ENCODE measurements at places on chromosomes 5 and 9. TPM values are rescaled to one million over a fixed set of nuclear protein-coding genes. Genes with fewer than 3 reads are reported as not detected.
A peak's percentile ranks its signal among the peaks of the same experiment; 100 is the strongest.

GRCh38 chr9:91833878-91834255 lies 116.2 kb downstream of the ROR2 start:
- no peak for DNase-seq

GRCh38 chr9:94817291-94818177 lies 91.0 kb downstream of the AOPEP start:
- no peak for DNase-seq

DNA sequence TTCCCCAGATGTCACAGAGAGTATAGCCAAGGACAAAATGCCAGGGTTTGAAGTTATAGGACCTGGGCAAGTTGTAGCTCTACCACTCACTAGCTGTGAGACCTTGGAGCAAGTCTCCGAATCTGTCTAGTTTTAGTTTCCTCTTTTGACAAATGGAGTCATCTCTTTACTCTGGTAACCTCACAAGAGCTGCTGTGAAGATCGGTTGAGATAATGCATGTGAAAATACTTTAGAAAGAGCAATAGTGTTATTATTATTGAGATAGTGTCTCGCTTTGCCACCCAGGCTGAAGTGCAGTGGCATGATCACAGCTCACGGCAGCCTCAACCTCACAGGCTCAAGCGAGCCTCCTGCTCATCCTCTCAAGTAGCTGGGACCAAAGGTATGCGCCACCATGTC lies 117.9 kb upstream of the NR5A1 start:
- DNase-seq = no peak

DNA sequence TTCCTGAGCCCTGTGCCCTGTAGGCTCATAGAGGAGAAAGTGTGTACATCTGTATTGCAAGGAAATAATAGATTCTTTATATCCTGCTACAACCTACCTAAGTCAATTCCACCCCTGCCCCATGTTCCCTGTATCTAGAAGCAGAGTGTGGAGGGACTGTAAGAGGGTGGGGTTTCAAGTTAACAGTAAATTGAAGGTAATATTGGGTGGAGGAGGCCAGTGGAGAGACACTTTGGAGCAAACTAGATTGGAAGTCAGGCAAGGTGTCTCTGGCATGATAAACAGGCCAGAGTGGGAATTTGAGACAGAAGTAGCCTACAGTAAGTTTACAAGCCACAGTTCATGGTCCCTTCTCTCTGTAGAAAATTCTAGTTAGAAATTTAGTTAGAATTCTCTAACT lies 2.3 kb upstream of the HEMGN start:
- no peak for DNase-seq

DNA sequence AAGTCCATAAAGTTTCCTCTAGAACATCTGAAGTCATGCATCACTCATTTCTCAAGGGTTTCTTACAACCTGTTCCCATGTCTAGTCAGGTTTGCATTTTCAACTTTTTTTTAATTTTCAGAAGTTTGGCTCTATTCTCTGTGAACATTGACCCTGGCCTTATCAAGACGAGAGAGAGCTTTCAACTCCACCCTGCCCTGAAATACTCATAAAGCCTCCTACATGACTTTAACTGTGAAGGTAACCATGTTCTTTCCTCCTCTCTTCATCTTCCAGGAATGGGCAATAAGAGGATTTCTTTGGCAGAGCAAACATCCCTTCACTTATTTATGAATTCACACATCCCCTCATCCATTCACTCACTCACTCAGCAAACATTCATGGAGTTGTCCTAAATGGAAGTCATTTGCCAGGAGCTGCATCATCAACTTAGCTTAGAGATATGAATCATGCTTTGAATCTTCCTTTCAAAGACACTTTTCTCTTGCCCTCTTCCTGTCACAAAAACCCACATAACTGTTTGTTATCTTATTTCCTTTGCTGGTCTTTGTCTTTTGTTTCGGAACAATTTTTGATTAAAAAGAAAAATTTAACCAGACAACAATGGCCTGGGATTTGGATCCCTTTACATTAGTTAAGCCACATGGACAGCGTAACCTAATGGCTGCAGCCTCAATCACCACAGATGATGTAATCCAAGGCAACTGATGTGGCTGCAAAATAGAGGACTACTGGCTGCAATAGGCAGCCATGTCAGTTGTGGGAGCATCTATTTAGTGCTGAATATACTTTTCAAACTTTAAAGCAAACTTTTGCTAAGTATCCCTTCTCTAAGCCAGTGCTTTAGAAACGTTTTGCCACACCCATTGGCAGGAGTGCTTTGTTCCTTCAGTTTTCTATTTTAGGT lies 43.0 kb upstream of the GNAQ start:
- peak; percentile 22 for DNase-seq

Gene WDR38
- not detected for polyA plus RNA-seq
